ENCODE measurements at places on chromosomes 11 and 22. TPM values are rescaled to one million over a fixed set of nuclear protein-coding genes. Genes with fewer than 3 reads are reported as not detected.

The PIH1D2 gene
- total RNA-seq: 1.3 TPM

The CNGA4 gene
- 0.06 TPM for total RNA-seq

The VPREB3 gene
- total RNA-seq: not detected

The ESAM gene
- total RNA-seq: 13.6 TPM

The SERPING1 gene
- total RNA-seq: 9.5 TPM

Measured in aortic smooth muscle cell (primary cell).